NT2/D1 (cell line): ENCODE measurements at places on chromosomes 1 and 21.

DNA sequence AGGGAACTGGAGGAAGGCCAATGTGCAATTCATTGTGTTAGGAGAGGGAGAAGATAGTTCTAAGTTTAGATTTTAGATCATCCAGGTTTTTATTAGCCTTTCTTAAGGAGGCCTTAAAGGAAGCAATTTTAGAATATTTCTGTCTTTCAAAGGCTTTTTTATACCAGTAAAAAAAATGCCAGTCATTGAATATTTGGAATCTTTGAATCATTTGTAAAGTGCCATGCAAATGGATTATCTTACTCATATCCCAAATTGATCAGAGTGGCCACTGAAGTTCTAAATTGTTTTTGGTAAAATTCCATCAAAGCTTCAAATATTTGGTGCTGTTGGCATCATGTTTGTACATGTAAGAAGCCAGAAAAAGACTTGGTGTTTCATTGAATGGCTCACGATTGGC is 244.8 kb downstream of the RPS6KC1 start:
- DNase-seq: no peak

DNA sequence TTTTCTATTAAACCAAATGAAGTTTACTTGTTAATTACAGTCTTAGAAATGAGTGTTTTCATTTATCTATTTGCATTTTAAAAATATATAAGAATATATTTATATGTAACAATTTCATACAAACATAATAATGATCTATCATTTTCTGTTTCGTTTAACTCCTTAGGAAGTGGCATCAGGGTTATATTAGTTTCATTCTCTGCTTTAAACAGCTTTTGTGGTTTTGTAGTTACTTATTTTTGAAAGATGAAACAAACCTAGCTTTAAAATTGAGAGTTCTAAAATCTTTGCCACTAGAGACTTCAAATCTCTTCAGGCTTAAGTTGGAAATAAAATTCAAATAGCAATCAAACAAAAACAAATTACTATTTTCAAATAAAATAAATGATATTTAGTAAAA is 2110.6 kb downstream of the MRPL39 start:
- DNase-seq: no peak

DNA sequence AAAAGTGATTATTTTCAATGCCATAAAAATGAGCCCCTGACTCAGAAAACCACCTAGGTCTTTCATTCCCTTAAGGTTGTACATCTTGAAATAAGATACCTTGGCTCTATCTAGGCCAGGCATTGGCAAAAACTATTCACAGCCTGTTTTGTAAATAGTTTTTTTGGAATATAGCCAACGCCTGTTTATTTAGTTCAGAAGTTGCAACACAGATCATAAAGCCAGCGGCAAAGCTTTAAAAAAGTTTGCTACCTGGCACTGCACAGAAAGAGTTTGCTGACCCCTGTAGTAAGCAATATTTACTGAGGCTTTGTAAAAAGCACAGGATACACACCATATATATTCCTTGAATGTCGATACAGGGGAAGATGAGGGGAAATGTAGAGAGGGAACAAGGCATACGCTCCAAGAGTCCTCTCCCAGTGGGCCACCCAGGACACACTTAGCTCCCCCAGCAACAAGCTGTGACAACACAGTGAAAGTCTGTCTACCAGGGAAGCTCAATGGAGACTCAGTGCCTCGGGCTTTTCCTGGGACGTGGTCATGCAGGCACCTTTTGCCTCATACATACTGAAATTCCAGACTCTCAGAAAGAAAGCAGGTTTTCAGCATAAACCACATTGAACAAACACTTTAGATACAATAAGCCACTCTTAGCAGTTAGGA is 20.5 kb downstream of the TARBP1 start:
- no peak for DNase-seq

- DNase-seq: no peak
These were observed 31.5 kb downstream of the HLCS start for GRCh38 chr21:36934864-36935420.

GRCh38 chr1:109274533-109275476 is 8.1 kb downstream of the PSRC1 start:
- DNase-seq: no peak

DNA sequence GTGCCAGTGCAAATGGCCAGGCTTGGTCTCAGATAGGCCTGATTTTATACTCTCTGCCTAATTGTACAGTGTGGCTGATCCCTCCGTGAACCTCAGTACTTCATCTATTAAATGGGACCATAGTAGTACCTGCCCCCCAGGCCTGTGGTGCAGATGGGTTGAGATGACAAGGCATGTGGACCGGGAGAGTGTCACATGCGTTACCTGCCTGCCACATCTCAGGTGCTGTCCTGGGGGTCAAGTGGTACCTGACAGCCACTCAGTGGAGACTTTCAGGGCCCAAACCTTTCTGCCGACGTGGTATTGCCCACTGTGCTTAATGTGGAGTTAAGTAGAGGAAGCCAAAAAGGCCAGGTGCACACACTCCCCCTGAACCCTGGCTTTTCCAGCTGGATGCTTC is 197.3 kb downstream of the FOXD2 start:
- no peak for DNase-seq

DNA sequence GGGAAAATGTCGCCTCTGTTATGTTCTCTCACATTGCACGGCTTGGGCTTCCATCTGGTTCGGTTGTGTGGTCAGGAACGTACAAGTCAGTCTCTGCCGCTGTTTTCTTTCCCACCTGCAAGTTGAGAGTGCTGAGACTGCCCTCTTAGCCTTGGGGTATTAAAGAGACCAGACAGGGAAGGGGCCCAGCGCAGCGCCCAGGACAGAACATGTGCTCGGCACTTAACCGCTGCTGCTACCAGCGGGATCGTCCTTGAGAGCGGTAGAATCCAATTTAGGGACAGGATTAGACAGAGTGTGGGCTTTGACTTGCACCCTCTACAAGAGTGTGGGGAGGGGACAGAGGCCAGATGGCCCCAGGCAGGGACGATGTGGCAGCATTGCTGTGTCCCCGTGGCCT is 17.7 kb upstream of the AGPAT3 start:
- no peak for DNase-seq

- DNase-seq: no peak
These were observed 7.1 kb downstream of the BECN2 start for GRCh38 chr1:241964550-241965282.

- DNase-seq: no peak
These were observed 10.1 kb upstream of the XCL2 start for GRCh38 chr1:168553680-168554553.

DNA sequence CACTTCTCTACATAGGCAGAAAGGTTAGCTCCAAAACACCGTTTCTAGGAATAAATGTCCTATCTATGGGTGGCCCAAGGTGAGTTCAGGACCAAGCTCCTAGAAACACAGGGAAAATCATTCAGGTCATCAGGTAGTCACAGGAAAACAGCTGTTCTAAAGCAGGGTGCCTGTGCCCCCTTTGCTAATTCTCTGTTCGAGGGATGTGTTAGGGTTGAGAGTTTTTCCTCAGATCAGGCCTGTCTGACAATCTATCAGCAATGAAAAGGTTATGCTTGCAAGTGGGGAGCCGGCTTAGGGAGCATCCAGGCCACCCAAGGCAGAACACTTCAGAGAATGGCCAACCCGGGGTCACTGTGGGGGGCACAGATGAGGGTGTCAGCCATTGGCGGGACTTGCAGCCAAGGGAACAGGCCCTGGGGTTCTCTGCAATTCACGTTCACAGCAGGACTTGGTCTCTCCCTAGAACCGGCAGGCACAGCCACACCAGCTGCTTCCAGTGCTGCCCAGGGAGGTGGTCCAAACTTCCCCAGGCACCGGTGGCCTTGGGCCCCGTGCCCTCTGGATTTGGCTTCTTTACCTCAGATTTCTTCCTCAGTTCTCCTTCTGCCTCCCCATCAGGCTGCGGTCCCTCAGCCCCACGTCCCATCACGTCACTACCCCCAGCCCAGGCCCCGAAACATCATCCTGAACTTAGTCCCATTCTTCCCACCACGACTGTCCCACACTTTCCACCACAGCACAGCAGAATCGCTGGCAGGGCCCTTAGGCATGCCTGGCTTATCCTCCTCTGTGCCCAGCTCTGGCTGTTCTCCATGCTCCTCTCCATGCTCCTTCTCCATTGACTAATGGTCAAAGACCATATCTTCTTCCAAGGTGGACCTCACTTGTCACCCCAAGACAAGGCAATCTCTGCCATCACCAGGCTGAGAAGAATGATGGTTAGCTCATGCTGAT is 11.0 kb downstream of the CD2 start:
- DNase-seq: no peak

GRCh38 chr1:3186526-3186921 is 117.5 kb downstream of the PRDM16 start:
- no peak for DNase-seq

- no peak for DNase-seq
These were observed 111.3 kb upstream of the PALMD start for GRCh38 chr1:99534638-99534930.

DNA sequence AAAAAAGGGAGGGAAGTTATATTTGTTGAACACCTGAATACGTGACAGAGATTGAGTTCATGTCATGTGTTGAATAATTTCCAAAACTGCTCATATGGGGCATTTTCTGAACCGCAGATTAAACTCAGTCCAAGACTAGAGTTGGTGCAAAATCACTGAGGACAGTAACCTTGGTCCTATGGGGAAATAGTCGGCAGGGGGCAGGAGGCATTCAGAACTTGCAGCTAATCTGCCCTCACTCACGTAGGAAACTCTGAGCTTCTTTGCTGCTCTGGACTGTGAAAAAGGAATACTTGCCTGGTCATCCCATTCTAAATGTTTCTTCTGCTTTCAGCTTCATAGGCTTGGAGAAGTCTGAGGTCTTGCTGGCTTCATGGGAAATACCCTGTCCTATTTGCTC is 228.3 kb upstream of the ZP4 start:
- DNase-seq: no peak

- DNase-seq: no peak
These were observed 45.5 kb downstream of the RABGAP1L start for GRCh38 chr1:174204697-174205308.

- no peak for DNase-seq
These were observed 225.3 kb downstream of the VAV3 start for GRCh38 chr1:107739651-107740050.

GRCh38 chr1:14841951-14842350 is 243.5 kb downstream of the KAZN start:
- no peak for DNase-seq

GRCh38 chr1:75130865-75131564 is 3.2 kb upstream of the LHX8 start:
- DNase-seq: no peak

GRCh38 chr1:44496541-44497171 is 91.6 kb downstream of the RNF220 start:
- DNase-seq: no peak

- no peak for DNase-seq
These were observed 13.6 kb downstream of the LRRC42 start for GRCh38 chr1:53959664-53960250.

- no peak for DNase-seq
These were observed 82.2 kb upstream of the BCAR3 start for GRCh38 chr1:93763704-93764365.

DNA sequence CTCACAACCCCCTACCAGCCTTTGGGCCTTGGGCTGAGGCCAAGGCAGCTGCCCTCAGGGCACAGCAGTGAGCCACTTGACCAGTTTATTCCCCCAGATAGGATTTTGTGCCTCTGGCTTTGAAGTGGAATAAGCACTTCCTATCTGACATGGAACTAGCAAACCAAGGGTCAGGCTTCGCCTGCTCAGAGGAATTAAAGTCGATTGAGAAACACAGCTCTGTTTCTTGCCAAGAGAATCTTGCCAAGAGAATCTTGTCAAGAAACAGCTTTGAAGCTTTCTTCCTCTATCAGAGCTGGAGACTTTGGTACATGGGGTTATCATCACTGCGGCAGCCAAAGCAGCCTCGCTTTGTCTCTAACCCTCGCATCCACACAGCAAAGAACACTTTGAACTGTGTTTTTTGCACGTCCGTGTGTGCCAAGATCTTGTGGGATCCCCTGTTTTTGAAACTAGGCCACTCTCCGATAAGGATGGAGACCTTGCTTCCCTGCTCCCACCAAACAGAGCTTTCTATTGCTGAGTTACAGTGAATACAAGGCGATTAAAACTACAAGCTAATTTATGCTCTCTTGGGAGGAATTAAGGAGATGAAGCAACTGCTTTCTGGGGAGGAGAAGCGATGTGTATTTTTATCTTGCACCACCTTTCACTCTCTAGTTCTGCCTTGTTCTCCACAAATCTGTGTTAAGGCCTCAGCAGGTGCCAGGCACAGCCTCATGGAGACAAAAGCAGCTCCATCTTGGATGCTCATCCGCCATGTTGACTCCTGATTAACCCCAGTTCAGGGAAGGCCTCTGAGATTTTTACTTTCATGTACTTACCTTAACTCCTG is 67.3 kb downstream of the RHOU start:
- no peak for DNase-seq

GRCh38 chr1:224684979-224685425 is 68.9 kb downstream of the CNIH3 start:
- DNase-seq: no peak

DNA sequence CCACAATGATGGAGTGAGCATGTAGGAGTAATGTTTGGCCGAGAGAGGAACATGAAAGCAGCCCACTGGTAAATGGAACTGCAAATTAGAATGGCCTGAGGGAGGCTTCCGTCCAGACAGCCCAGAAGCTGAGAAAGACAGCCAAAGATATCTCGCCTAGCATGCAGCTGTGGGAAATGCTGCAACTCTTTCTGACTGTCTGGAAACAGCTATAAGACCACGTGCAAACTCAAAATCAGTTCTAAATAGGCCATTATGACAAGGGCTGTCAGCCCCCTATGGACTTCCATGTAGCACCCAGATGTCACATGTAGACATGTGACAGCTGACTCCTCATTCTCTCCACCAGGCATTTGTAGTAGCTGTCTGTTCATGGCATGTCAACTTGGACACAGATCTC is 62.9 kb upstream of the ATP1A1 start:
- no peak for DNase-seq

DNA sequence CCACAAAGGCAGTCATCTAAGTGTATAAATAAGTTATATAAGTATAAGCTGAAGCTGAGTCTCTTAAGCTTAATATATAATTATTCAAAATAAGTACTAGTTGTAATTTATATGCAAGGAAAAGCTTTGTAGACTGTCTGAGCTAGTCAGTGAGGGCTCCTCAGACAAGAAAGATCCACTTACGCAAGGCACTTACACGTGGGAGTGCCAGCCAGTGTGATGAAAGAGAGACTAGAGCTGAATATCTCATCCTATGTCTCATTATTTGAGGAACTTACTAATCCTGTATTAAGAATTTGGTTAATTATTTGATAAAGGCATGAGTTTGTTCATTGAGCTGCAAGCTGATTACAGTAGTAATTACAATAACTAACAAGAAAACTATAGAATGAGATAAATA is 146.9 kb downstream of the PDE4B start:
- no peak for DNase-seq

GRCh38 chr1:178396789-178397188 is 100.0 kb downstream of the CLEC20A start:
- DNase-seq: no peak

GRCh38 chr1:185581020-185581419 is 153.2 kb upstream of the HMCN1 start:
- no peak for DNase-seq

DNA sequence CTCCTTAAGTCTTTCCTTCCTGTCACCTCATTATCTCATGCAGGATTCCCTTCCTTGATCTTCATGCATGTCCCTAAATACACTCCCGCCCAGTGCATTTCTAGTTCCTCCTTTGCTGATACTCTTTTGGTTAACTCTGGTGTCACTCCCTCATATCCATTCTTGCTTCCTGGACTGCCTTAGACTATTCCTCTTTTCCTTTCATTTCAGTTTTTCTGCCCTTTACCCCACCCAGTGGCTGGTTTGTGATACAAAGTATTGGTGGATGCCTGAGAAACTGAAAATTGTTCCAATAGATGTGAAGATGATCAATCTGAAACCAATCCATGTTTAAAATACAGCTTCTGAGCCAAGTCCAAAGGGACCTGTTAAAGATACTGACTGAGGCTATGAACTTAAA is 553.8 kb upstream of the CAMK1G start:
- no peak for DNase-seq
